ENCODE measurements at places on chromosomes 3 and 15. TPM values are rescaled to one million over a fixed set of nuclear protein-coding genes. Genes with fewer than 3 reads are reported as not detected.
A peak's percentile ranks its signal among the peaks of the same experiment; 100 is the strongest.

The REC114 gene
- total RNA-seq = not detected

DNA sequence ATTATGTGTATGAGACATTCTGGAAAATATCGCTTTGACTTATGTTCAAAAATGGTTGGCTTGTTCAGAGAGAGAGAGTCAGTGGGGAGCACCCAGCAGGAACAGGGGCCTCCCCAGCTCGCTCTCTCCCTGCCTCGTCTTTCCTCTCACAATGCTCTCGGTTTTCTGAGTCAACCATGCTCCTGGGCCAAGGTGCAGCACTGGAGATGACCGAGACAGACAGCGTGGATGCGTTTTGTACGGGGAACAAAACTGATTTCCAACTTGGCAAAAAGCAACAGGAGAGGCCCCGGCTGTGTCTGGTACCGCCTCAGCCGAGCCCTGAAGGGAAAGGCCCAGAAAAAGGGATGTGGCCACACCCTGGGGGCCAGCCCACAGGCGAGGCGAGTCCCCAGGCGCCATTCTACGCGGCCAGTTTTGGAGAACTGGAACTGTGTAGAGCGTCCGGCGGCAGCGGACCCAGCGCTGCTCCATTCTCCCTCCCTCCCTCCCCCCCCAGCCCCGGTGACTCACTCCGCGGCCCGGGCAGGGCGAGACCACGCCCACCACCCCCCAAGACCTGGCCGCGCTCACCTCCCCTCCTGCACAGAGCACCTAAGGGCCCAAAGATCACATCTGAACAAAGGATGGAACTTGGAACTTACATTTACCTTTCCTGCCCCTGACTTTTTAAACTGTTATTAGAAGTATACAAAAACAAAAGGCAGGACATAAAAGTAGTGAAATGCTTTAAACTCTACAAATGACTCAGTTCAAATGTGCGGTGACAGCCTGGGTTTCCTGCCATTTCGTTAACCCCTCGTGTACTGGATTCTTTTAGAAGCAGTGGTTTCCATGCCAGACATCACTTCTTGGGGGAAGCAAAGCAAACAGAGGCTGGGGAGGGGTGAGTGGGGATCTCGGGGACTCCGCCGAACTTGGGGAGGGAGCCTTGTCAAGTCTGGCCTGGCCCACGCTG is 12.7 kb downstream of the ATP10A start:
- H3K4me1 ChIP-seq = peaks cover 76% of the 10 kb centered on the region
- H3K4me3 ChIP-seq = peak overlapping the region; percentile 84
- H3K27me3 ChIP-seq = no peaks in the 10 kb centered on the region
- peak overlapping the region; percentile 99 for H3K27ac ChIP-seq

The ATP11B gene
- 87.9 TPM for total RNA-seq

DNA sequence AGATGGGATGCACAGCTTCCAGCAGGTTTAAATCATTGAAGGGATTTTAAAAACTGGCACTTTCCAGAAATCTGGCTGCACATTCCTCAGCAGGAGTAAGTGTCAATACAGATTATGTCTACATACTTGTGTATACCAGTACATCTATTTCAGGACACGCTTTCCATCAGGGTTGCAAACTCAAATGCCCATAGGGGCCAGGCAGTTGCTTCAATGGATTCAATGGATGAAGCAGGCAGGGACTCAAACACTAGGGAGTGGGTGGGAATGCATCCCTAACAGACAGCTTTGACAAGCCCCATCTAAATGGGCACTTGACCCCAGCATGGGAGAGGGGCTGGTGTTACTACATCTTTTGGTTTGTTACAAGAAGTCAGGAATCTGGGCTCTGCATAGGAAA is 136.8 kb downstream of the FOXP1 start:
- DNase-seq = peak; percentile 58
- no peak overlapping the region for H3K4me3 ChIP-seq
- peaks cover 10% of the 10 kb centered on the region for H3K36me3 ChIP-seq

The SPG11 gene
- total RNA-seq = 68.0 TPM

The AZI2 gene
- 35.6 TPM for total RNA-seq

DNA sequence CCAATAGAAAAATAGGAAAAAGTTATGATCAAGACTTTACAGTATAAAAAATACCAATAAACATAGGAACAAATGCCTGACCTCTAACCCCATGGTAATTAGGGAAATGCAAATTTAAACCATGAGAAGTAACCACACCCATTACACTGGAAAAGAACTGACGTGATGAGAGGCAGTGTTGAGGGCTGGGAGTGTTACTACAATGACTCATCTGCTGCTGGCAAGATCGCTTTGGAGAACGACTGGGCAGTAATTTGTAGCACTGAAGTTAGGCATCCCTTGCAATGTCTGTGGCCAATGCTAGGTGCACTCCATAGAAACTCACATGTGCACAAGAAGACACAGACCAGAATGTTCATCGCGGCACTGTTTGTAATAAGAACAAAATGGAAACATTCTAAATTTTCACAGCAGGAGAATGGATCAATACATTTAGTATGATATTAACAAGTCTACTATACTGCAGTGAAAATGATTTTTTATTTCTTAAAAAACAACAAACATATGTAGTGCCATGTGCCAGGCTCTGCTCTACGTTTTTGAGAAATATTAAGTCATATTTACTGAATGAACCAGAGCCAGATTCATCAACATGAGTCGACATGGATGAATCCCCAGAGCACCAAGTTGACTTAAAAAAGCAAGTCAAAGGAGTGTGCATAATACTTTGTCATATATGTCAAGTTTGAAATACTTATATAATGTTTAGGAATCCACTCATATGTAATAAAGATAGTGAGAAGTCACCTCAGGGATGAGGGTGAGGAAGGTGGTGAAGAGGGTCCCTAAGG is 37.6 kb upstream of the EPHB3 start:
- H3K27me3 ChIP-seq = peaks cover 29% of the 10 kb centered on the region
- DNase-seq = peak; percentile 77
- peaks cover 15% of the 10 kb centered on the region for H3K4me1 ChIP-seq
- H3K4me3 ChIP-seq = peak overlapping the region; percentile 59
- peak overlapping the region; percentile 66 for H3K27ac ChIP-seq

GRCh38 chr3:136075218-136075808 is 109.8 kb downstream of the PPP2R3A start:
- H3K36me3 ChIP-seq = no peaks in the 10 kb centered on the region
- no peak overlapping the region for H3K27ac ChIP-seq
- peaks cover 2% of the 10 kb centered on the region for H3K4me1 ChIP-seq
- peak; percentile 92 for DNase-seq
- H3K4me3 ChIP-seq = no peak overlapping the region
- H3K27me3 ChIP-seq = peaks cover 10% of the 10 kb centered on the region

DNA sequence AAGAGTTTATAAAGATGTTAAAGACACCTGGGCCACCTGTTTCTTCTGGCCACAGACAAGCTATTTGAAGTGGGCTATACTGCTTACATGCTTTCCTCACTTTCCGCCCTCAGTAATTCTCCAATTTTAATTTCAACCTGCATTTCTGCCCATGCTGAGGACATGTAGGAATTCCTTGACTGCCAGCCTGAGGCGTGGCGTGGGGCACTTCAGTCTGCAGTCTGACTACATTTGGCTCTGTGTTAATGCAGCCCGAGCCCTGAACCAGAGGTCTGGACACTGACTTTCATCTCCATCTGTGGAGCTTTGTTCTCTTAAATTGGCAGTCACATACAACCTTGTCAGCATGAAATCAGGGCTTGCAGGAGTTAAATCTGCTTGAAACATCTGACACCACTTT is 8.5 kb downstream of the UQCC5 start:
- no peaks in the 10 kb centered on the region for H3K27me3 ChIP-seq
- peaks cover 8% of the 10 kb centered on the region for H3K4me1 ChIP-seq
- H3K27ac ChIP-seq = no peak overlapping the region
- DNase-seq = no peak

The AHSG gene
- total RNA-seq = not detected

DNA sequence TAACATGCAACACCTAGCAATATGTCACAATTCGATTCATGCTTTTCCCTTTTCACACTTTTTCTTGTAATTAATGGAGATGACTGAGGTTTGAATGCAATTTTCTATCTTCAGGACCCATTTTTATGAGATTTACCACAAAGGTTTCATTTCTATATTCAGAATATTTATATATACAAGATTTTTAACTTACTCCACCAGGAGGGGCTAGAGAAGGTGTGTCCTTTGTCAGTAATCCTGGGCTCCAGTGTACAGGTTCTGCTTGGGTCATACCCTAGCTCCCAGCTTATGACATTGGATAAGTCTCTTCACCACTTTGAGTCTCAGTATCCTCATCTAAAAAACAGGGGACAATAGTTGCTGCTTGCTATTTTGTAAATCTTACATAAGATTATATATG is 95.7 kb upstream of the SLC24A5 start:
- no peaks in the 10 kb centered on the region for H3K36me3 ChIP-seq
- H3K27me3 ChIP-seq = no peaks in the 10 kb centered on the region
- H3K4me3 ChIP-seq = no peak overlapping the region
- H3K27ac ChIP-seq = no peak overlapping the region
- DNase-seq = no peak
- H3K4me1 ChIP-seq = no peaks in the 10 kb centered on the region

GRCh38 chr3:159882790-159883779 is 105.5 kb upstream of the IL12A start:
- H3K36me3 ChIP-seq = no peaks in the 10 kb centered on the region
- peaks cover 18% of the 10 kb centered on the region for H3K27me3 ChIP-seq
- peak; percentile 46 for DNase-seq
- H3K4me1 ChIP-seq = no peaks in the 10 kb centered on the region

The TPRG1 gene
- total RNA-seq = 25.9 TPM

- DNase-seq = no peak
- H3K4me3 ChIP-seq = no peak overlapping the region
- H3K27me3 ChIP-seq = no peaks in the 10 kb centered on the region
These were observed 16.0 kb downstream of the RMDN3 start for GRCh38 chr15:40739047-40739446.

GRCh38 chr3:113668015-113668414 is 28.4 kb downstream of the USF3 start:
- no peak for DNase-seq
- no peak overlapping the region for H3K27ac ChIP-seq
- peaks cover 11% of the 10 kb centered on the region for H3K4me1 ChIP-seq
- H3K4me3 ChIP-seq = no peak overlapping the region
- H3K27me3 ChIP-seq = no peaks in the 10 kb centered on the region

DNA sequence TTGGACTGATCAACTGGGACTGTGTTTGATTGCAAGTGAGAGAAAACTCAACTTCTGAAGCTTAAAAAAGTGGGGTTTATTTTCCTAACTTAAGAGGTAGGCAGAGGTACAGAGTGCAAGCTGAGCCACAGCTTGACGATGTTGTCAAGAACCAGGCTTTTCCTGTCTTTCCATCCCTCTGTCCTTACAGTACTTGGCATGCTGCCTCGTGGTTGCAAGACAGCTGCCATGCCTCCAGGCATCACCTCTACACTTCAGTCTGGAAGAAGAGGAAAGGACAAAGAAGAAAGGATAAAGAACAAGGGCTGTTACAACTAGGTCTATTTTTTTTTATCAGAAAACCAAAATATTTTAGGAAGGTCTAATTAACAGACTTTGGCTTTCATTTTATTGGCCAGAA is 51.8 kb upstream of the GALNT15 start:
- no peaks in the 10 kb centered on the region for H3K27me3 ChIP-seq
- no peak for DNase-seq
- H3K36me3 ChIP-seq = no peaks in the 10 kb centered on the region
- no peaks in the 10 kb centered on the region for H3K4me1 ChIP-seq
- no peak overlapping the region for H3K27ac ChIP-seq

DNA sequence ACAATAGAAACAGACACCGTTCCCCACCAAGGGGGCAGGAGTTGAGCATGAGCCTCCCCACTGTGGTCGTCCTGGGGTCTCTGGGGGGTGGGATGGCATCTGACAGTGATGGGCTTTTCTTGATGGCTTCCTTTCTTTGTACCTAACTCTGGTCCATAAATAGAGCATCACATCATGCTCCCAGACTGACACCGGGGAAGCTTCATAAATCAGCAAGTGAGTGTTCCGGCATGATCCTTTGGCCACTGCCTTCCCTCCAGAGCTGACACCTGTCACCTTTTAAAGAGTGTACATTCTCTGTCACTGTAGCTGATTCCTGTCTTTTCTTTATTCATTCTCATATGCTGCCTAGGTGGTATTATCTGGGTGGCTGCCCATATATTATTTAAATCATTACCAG is 129.9 kb downstream of the ROBO2 start:
- no peak for DNase-seq
- no peaks in the 10 kb centered on the region for H3K36me3 ChIP-seq
- H3K4me1 ChIP-seq = no peaks in the 10 kb centered on the region
- no peak overlapping the region for H3K27ac ChIP-seq
- no peaks in the 10 kb centered on the region for H3K27me3 ChIP-seq
- no peak overlapping the region for H3K4me3 ChIP-seq

The CACNA1D gene
- total RNA-seq = 0.77 TPM

The NR2E3 gene
- total RNA-seq = not detected

DNA sequence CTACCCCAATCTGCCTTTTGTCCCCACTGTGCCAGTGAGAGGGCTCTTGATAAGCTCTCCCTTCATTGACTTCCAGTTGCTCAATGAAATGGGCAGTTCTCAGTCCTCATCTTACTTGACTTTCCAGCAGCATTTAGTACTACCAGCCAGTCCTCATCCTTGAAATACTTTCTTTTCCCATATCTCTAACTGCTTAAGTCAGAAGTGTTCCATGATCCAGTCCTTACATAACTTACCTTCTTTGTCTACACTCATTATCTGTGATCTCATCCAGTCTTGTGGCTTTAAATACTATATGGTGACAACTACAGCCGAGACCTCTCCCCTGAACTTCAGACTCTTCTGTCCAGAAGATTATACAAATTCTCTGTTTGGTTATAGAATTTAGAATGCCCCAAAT is 28.7 kb downstream of the RARRES1 start:
- H3K27ac ChIP-seq = no peak overlapping the region
- peaks cover 38% of the 10 kb centered on the region for H3K36me3 ChIP-seq
- no peak overlapping the region for H3K4me3 ChIP-seq
- H3K4me1 ChIP-seq = peaks cover 8% of the 10 kb centered on the region

DNA sequence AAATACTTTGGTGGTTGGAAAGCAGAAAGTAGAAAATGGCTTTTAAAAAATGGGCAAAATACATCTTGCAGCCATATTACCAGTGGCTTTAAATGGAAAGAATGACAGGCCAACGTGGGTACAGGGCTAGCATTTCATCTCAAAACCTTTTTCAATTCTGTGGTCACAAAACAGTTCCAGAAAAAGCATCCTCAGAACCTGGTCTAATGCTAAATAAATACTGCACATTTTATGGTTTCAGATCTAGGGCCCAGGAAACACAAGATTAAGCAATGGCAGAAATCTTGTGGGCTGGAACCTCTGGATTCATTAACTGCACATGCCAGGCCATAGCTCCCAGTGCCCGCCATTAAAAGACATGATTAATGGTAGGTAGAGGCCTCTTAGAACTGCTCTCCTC is 470.2 kb upstream of the RASGRP1 start:
- peaks cover 18% of the 10 kb centered on the region for H3K27me3 ChIP-seq
- no peak overlapping the region for H3K27ac ChIP-seq
- no peak overlapping the region for H3K4me3 ChIP-seq
- peak; percentile 9 for DNase-seq

DNA sequence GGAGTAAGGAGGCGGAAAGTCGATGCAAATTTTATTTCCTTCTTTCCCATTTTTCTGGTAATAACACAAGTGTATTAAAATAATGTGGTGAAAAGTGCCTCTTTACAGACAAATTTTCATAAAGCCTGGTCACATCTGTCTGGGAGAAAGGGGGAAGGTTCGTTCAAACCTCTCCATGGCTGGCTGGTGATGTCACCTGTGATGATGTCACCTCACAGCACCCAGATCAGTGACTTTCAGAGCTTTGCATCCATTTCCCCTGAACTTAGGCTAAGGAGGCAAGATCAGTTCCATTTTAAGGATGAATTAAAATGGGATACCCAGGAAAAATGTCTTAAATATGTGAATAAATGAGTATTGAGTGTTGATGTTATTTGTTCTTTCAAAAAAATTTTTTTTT is 34.1 kb downstream of the ATP10A start:
- peaks cover 39% of the 10 kb centered on the region for H3K4me1 ChIP-seq
- H3K27me3 ChIP-seq = no peaks in the 10 kb centered on the region
- DNase-seq = no peak
- H3K36me3 ChIP-seq = peaks cover 61% of the 10 kb centered on the region
- H3K27ac ChIP-seq = no peak overlapping the region

The MITF gene
- 0.52 TPM for total RNA-seq

Data from activated CD4-positive, alpha-beta T cell treated with anti-CD3 and anti-CD28 coated beads, Interleukin-2, amount 10 ng/mL, durations not matched to agents 24 days and 14 days (primary cell).